CD8-positive, alpha-beta memory T cell (primary cell): ENCODE measurements at places on chromosomes 16 and 17.

DNA sequence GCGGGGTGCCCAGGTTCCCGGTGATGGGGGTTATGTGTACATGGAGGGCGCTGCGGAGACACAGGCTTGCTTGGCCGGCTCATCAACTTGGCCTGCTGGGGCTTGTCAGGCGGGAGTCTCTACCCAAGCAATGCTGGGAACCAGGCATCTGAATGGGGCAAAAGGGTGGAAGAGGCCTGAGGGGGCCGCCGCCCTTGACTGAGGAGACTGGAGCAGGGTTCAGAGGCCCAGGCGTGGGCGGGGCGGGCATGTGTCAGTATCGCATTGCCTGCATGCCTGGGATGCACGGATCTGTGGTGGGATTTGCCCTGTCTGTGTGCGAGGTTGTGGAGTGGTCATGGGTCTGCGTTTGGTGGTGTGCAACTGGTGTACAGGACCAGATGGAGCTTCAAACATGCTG, 21.1 kb downstream of the ARHGAP23 start:
- DNase-seq: no peak
- no peak overlapping the region for H3K4me3 ChIP-seq
- no peaks in the 10 kb centered on the region for H3K27me3 ChIP-seq
- no peak overlapping the region for H3K27ac ChIP-seq
- no peaks in the 10 kb centered on the region for H3K36me3 ChIP-seq
- no peaks in the 10 kb centered on the region for H3K4me1 ChIP-seq

DNA sequence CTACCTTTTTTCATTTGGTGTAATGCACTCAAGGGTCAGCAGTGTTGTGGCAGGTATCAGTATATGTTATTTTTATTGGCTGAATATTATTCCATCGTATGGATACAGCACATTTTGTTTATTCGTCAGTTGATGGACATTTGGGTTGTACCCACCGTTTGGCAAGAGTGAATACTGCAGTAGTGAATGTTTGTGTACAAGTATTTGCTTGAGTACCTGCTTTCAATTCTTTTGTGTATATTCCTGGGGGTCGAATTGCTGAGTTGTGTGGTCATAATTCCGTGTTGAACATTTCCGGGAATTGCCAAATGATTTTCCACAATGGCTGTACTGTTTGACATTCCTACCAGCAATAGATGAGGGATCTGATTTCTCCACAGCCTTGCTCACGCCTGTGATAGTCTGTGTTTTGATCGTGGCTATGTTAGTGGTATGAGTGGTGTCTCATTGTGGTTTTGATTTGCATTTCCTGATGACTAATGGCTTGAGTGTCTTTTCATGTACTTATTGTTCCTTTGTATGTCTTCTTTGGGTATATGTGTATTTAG, 108.4 kb downstream of the OR1D5 start:
- no peak overlapping the region for H3K27ac ChIP-seq
- DNase-seq: no peak
- H3K4me3 ChIP-seq: no peak overlapping the region
- H3K36me3 ChIP-seq: no peaks in the 10 kb centered on the region
- H3K27me3 ChIP-seq: no peaks in the 10 kb centered on the region

GRCh38 chr16:23131036-23131435, 18.2 kb downstream of the USP31 start:
- H3K27me3 ChIP-seq: no peaks in the 10 kb centered on the region
- DNase-seq: no peak
- H3K36me3 ChIP-seq: no peaks in the 10 kb centered on the region
- H3K4me1 ChIP-seq: no peaks in the 10 kb centered on the region
- H3K27ac ChIP-seq: no peak overlapping the region

- H3K36me3 ChIP-seq: no peaks in the 10 kb centered on the region
- H3K4me1 ChIP-seq: no peaks in the 10 kb centered on the region
- H3K27me3 ChIP-seq: no peaks in the 10 kb centered on the region
- DNase-seq: no peak
Measured at GRCh38 chr17:65292430-65292829, 155.3 kb downstream of the RGS9 start.

DNA sequence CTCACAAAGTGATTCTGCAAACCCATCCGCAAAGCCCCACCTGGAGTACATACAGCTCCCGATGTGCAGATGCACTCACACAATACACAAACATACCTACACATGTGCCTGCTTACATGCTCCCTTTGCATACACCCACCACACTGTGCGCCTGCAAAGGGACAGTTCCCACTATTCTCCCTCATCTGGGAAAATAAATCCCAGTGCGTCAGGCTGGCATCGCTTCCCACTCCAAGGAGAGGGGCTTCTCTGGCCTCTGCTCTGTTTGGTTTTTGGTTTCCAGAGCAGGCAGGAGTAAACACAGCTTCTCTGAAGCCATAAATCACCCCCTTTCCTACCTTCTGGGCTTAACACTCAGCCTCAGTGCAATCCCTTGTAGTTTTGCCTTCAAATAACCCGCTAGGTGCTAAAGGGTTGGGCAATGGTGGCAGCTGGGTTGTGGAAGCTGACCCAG, 14.7 kb downstream of the HOXB4 start:
- no peak overlapping the region for H3K27ac ChIP-seq
- no peak for DNase-seq
- H3K4me3 ChIP-seq: no peak overlapping the region
